GM06990 (cell line): ENCODE measurements at places on chromosomes 3 and 15.

DNA sequence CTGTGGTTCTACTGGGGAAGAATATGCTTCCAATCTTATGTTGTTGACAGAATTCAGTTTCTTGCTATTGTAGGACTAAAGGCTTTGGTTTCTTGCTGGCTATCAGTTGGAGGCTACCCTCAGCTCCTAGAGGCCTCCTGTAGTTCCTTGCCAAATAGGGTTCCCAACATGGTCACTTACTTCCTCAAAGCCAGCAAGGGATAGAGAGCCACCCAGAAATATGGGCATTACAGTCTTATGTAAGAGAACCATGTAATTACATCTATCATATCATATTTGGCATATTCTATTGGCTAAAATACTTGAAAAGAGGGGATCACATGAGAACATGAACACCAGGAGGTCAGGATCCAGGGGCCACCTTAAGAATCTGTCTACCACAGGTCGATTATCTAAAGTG lies 6.2 kb upstream of the COX17 start:
- no peak for DNase-seq

GRCh38 chr15:58923696-58924300 lies 9.7 kb downstream of the SLTM start:
- DNase-seq = no peak

DNA sequence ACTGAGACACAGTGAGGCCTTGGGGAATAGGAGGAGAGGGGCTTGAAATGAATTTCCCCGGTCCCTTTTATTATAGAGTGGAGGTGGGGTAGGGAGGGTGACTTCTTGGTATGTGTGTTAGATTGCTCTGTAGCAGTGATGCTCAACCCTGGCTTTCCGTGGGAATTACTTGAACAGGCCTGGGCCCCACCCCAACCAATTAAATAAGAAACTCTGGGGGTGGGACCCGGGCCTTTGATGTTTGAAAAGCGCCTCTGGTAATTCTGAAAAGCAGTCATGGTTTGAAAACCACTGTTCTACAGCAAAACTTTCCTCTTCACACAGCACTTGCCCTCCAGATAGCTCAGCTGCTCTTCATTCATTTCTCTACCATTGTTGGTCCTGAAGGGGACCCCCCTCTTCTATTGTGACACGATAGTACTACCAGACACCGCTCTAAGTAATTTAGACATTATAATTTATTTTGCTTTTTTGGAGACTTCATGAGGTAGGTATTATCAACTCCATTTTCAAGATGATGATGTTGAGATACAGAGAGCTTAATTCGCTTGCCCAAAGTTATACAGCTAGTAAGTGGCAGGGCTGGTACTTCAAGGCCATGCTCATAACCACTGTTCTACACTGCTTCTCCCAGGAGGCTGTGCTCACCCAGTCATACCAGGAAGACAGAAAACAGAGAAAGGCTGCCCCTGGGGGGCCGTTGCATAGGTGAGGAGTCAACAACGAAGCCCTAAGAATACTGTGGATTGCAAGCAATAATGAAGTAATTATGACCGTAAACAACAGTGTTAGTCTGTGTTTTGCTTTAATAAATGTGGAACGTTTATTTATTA lies 176.2 kb downstream of the PEX5L start:
- DNase-seq = no peak

GRCh38 chr3:114827495-114827894 lies 319.6 kb downstream of the ZBTB20 start:
- DNase-seq = peak; percentile 7

DNA sequence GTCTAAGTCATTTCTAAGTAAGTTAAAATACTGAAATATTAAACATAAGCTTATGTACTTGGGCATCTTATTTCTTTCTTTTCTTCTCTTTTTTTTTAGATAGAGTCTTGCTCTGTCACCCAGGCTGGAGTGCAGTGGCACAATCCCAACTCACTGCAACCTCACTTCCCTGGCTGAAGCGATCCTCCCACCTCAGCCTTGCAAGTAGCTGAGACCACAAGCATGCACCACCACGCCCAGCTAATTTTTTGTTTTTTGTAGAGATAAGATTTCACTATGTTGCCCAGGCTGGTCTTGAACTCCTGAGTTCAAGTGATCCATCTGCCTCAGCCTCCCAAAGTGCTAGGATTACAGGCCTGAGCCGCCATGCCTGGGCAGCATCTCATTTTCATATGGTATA lies 16.0 kb upstream of the ZNF710 start:
- no peak for DNase-seq

DNA sequence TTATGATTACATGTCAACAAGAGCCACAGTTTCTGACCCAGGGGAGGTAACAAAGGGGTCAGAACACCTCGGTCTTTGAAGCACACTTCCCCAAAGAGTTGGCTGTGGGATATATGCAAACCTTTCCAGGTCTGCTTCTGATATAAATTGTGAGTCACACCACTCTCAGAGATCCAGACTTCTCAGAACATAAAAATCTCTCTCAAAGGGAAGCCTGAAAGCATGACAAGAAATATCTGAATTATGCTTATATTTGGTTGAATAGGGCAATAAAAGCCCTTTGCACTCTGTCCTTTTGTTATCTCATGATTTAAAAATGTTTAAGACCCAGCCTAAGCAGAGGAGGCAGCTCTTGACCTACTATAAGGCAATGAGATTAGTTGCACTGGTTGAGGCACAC lies 56.8 kb downstream of the MYH15 start:
- no peak for DNase-seq

DNA sequence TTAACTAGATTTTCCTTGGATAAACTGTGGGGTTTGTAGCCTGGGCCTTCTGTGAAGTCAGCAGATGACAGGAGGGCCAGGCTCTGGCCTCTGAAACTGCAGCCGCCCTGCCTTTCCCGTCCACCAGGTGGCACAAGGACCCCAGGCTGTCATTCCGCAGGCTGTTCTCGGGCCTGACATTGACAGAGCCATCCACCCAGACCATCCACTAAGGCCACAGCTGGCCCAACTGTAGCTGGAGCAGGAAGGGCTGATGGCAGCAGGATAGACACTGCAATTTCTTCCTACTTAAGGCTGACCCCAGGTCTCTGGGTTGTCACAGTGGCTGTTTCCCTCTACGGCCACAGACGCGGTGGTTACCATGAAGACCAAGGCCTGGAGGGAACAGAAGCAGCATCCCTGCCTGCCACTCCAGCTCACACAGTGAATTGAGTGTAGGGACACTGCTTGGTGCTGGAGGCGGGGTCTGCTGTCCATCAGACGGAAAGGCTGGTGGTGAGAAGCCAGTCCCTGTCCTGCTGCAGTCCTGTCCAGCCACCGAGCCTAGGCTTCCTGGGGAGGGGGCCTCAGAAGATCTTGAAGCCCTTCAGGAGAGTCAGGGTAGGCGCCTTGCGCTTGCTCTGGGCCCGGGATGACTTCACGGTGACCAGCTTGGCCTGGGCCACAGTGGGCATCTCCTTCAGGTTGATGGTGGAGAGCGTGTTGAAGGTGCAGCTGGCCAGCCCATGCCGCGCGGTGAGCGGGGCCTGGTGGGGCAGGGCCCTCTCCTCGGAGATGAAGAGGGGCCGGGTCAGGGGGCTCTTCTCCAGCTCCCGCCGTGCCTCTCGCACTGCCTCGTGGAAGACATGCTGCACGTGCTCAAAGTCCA lies 9.4 kb downstream of the SLC51B start:
- peak; percentile 60 for DNase-seq

GRCh38 chr15:63519041-63519440 lies 14.6 kb downstream of the USP3 start:
- DNase-seq = no peak

GRCh38 chr3:130259166-130259874 lies 86.2 kb upstream of the COL6A5 start:
- DNase-seq = no peak

- no peak for DNase-seq
Measured at GRCh38 chr3:197811343-197811742, 20.3 kb downstream of the LRCH3 start.

DNA sequence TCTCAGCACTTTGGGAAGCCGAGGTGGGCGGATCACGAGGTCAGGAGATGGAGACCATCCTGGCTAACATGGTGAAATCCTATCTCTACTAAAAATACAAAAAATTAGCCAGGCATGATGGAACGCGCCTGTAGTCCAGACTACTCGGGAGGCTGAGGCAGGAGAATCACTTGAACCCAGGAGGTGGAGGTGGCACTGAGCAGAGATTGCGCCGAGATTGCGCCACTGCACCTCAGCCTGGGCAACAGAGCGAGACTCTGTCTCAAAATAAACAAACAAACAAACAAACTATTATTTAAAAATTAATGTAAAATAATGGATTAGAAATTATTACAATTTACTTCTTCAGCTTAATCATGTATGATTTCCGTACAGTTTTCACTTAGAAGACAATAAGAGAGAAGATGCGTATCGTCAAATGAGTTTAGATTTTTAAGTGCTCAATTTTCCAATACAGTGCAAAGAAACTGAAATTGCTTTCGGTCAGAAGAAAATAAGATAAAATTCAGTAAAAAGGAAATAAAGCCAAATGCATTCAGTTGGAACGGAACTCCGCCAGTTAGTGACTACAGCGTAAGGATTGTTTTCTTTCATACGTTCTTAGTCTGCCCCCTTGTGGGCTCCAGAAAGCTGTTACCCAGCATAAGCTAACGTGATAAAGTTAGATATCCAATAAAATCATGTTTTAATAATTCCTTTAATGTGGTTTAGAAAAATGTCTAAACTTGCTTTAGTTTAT lies 24.8 kb downstream of the AADAC start:
- DNase-seq = no peak

DNA sequence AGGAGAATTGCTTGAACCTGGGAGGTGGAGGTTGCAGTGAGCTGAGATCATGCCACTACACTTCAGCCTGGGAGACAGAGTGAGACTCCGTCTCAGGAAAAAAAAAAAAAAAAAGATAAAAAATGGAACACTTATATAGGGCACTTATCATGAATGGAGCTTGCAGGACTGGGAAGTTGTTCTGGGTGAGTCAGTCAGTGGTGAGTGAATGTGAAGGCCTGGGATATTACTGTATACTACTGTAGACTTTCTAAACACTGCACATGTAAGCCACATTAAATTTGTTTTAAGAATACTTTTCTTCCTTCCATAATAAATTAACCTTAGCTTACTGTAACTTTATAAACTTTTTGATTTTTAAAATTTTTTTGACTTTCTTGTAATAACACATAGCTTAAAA lies 59.8 kb downstream of the SFMBT1 start:
- DNase-seq = no peak

- DNase-seq = no peak
Measured at GRCh38 chr3:145698250-145698649, 462.7 kb downstream of the PLOD2 start.

GRCh38 chr3:116863822-116864589 lies 154.4 kb downstream of the TUSC7 start:
- DNase-seq = no peak

DNA sequence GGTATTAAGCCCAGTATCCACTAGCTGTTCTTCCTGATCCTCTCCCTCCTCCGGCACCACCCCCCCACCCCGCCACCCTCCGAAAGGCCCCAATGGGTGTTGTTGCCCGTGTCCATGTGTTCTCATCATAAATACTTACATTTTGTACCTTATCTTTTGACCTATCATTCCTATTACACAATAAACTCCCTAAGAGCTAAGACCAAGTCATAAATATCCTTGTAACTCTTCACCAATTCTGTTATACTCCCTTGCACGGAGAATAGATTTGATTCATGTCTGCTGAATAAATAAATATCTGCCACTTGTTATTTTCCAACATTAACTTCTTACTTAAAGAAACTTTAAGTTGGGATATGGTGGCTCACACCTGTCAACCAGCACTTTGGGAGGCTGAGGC lies 43.9 kb downstream of the SHQ1 start:
- no peak for DNase-seq

- DNase-seq = peak; percentile 56
Measured at GRCh38 chr3:70096376-70097066, 97.0 kb downstream of the SAMMSON start.

- no peak for DNase-seq
Measured at GRCh38 chr15:87871258-87871681, 385.3 kb downstream of the NTRK3 start.

DNA sequence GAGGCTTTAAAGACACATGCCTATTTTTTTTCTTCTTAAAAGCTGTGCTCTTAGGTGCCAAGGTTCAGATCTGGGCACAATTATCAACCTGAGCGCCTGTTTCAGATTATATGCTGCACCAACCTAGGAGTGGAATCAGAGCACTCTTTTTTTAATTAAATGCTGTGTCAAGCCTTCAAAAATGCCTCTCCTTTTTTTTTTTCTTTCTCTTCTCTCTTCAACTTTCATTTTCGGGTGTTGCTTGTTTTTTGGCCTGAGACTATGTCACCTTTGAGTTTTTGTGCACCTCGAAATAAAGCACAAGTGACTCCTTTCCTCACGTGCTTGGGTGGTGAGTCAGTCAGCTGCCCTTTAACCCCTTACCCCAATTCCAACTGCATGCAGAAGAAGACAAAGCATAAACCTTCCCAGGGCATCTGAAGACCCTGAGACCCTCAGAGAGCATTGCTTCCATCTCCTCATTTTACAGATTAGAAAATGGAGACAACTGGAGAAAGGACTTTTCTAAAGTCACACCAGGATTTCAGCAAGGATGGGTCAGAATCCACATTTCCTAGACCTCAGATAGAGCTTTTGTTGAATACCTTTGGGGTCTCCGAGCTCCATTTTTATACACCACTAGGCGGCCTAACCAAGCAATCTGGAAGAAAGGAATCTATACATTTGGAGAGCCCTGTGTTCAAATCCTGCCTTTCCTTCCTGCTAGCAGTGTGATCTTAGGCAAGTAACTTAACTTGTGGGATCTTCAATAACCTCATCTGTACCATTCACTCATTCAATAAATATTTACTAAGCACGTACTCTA lies 631 bp upstream of the PRICKLE2 start:
- DNase-seq = peak; percentile 12

DNA sequence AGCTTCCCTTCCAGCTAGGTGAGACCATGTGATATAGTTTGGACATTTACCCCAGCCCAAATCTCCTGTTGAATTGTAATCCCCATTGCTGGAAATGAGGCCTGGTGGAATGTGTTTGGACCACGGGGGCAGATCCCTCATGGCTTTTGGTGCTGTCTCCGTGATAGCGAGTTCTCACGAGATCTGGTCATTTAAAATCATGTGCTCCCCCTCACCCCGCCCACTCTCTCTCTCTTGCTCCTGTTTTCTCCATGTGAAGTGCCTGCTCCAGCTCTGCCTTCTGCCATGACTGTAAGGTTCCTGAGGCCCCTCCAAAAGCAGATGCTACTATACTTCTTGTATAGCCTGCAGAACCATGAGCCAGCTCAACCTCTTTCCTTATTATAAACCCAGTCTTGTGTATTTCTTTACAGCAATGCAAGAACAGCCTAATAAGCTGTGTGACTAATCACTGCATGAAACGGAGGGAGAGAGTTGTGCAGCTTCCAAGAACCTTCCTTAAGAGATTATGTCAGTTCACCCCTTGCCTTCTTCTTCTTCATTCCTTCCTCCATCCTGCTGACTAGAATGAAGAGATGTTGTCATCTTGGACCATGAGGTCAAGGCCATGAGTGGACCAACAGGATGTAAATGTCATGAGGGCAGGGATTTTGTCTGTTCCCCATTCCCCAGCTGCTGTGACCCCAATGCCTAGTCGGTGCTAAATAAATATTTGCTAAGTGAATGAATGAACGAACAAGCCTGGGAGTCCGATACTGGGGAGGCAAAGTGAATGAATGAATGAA lies 91.0 kb downstream of the CPN2 start:
- DNase-seq = no peak
